Fibroblast of skin of back (primary cell): ENCODE measurements at places on chromosomes 7 and 10.
A peak's percentile ranks its signal among the peaks of the same experiment; 100 is the strongest.

DNA sequence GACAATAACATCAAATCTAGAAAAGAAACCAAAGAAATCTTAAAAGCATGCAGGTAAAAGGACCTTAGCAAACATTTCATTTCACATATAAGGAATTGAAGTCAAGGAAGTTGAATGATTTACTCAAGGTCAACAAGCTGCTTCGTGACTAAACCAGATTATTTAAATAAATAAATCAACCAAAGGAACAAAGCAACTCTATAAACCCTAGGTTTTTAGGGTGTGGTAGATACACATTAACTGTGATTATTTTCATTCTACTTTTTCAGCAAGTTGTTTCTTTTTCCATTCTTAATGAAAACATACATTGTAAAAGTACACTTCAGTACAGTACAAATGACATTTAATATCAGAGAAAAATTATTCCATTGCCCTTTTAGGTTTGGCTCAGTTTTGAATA is 382.0 kb upstream of the STEAP1 start:
- DNase-seq = no peak

GRCh38 chr7:142598297-142598696 is 151.0 kb upstream of the PRSS1 start:
- DNase-seq = no peak

- DNase-seq = no peak
Observed at GRCh38 chr7:108193594-108194498, 63.7 kb upstream of the LAMB4 start.

- DNase-seq = no peak
Observed at GRCh38 chr10:30420266-30420665, 13.7 kb upstream of the MAP3K8 start.

GRCh38 chr10:101762736-101763135 is 13.2 kb downstream of the FGF8 start:
- no peak for DNase-seq

GRCh38 chr7:94183289-94183749 is 179.2 kb upstream of the BET1 start:
- DNase-seq = peak; percentile 100

- DNase-seq = no peak
Observed at GRCh38 chr10:96216775-96217174, 54.6 kb downstream of the BLNK start.

GRCh38 chr7:101736084-101736483 is 81.3 kb upstream of the CUX1 start:
- no peak for DNase-seq

- no peak for DNase-seq
Observed at GRCh38 chr7:85154282-85154937, 32.4 kb downstream of the SEMA3D start.

DNA sequence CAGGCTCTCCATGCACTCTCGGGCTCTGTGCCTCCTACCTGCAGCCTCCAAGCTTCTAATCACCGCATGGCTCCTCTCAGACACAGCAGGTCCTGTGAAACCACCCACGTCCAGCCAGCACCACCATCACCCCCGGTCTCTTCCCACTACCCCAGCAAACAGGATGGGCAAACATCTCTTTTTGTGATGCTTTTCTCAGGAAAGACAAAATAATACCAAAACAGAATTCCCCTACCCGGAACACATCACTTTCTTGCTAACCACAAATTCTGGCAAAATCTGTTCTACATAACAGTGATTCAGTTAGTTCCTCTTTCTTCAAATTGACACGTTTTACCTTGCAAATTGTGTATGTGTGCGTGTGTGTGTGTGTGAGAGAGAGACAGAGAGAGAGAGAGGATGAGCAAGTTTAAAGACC is 6.5 kb downstream of the SNX8 start:
- DNase-seq = no peak

DNA sequence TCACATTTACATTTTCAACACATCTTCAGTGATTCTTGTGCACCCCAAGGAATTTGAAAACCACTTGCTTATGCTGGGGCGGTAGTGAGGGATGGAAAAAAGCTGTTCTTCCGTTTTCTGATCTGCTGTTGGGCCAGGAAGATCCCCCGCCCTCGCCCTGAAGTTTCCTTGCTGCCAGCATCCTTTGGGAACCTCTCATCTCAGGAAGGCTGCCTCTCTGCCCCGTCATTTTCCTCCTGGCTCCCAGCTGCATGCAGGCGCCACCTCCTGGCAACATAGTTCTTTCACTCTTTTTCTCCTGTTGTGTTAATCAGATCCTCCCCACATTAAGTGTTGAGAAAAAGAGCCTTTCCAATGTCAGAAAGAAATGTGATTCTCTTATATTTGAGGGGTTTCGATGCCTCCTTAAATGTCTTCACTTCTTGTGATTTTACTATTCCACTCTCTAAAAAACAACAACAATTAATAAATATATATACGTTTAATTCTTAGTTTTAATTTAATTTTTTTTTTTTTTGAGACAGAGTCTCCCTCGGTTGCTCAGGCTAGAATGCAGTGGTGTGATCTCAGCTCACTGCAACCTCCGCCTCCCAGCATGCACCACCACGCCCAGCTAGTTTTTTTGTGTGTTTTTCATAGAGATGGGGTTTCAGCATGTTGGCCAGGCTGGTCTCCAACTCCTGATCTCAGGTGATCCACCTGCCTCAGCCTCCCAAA is 122.9 kb downstream of the RALA start:
- DNase-seq = peak; percentile 80

GRCh38 chr7:75820688-75821087 is 7.1 kb upstream of the CCL24 start:
- no peak for DNase-seq
